ENCODE measurements at places on chromosomes 3 and 15. TPM values are rescaled to one million over a fixed set of nuclear protein-coding genes. Genes with fewer than 3 reads are reported as not detected.

GRCh38 chr3:126951561-126951960 is 31.4 kb upstream of the PLXNA1 start:
- no peak for DNase-seq

Gene WNT7A
- not detected for total RNA-seq

DNA sequence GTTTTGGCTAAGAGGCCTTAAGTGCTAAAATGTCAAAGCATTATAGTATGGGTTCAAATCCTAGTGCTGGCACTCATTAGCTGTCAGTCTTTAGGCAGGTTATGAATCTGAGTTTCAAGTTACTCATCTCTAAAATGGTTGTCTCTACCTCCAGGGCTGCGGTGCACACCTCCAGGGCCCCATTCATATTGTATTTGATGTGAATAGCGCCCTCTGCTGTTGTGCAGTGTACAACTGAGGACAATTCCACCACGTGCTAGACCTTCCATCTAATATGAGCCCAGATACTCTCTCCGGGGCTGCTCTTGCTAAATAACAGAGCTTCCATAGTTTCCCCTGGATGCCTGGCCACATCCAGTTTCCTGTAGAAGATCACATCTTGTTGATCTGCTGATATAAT is 54.3 kb downstream of the OXNAD1 start:
- DNase-seq = peak; percentile 62

Gene C3orf62
- total RNA-seq = 3.4 TPM

Measured in neural progenitor cell (in vitro differentiated cells).